Omental fat pad (tissue), 4 donors: ENCODE measurements at places on chromosomes 1 and 21. TPM values are rescaled to one million over a fixed set of nuclear protein-coding genes. Genes with fewer than 3 reads are reported as not detected.

Gene CDK11A
- 52.8 TPM for total RNA-seq

Gene MTMR11
- total RNA-seq = 4.7 TPM

Gene TEX38
- total RNA-seq = not detected

Gene HAO2
- total RNA-seq = not detected

Gene SPAG17
- 0.16 TPM for total RNA-seq

Gene GABRD
- total RNA-seq = not detected

Gene LCE3D
- total RNA-seq = not detected

Gene SPATA1
- 1.5 TPM for total RNA-seq

Gene TTC22
- 1.7 TPM for total RNA-seq
